ENCODE measurements at places on chromosomes 16 and 17. TPM values are rescaled to one million over a fixed set of nuclear protein-coding genes. Genes with fewer than 3 reads are reported as not detected.

GRCh38 chr16:58475091-58475619 lies 24.8 kb upstream of the NDRG4 start:
- no peak for DNase-seq

DNA sequence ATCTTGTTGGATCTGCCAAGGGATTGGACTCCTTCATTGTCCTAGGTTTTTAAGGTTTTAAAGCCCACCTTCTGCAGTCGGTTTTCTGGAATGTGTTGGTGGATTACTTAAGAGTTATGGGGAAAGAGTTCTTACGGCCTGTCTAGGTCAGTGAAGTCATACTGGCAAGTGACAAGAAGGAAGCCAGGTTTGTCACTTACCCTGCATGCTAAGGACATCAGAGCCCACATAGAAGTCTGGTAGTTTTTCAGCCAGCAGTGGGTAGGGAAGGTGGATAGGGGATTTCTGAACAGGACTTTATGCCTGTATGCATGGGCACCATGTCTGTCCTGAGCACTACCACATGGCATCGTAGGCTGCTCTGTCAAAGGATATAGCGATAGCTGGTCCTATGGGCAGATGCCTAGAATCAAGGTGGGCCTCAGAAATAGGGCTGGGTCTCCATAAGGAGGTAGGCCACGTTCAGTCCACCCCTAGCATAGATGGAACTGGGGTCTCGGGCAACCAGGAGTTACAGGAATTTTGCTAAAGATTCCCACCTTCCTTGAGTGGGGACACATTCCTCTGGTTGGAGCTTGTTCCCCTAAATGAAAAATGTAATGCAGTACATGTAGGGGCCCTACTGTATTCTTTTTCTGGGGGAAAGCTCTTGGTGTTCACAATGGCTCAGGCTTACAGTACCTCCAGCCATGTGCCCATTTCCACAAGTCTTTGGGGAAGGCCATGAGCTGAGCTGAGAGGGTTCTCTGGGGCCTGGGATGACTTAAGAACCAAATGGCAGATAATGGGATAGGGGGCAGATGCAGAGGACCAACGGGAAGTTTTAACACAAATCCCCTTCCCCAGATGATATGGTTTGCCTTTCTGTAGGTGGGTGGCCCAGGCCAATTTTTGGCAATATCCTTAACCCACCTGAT lies 27.5 kb downstream of the TRPV2 start:
- no peak for DNase-seq

TTLL6 gene
- total RNA-seq, result 3.5 TPM

GSG1L gene
- total RNA-seq, result 1.4 TPM

RRAD gene
- 2.5 TPM for total RNA-seq

SPPL2C gene
- total RNA-seq, result not detected

NPB gene
- 0.64 TPM for total RNA-seq

OTOA gene
- total RNA-seq, result 0.17 TPM

KRT32 gene
- 0.83 TPM for total RNA-seq

GRCh38 chr16:81873843-81874752 lies 95.0 kb downstream of the PLCG2 start:
- no peak for DNase-seq

- DNase-seq, result no peak
Observed at GRCh38 chr17:70298929-70299531, 129.7 kb downstream of the KCNJ2 start.

- no peak for DNase-seq
Observed at GRCh38 chr17:64736804-64737492, 74.8 kb upstream of the SMURF2 start.

DNA sequence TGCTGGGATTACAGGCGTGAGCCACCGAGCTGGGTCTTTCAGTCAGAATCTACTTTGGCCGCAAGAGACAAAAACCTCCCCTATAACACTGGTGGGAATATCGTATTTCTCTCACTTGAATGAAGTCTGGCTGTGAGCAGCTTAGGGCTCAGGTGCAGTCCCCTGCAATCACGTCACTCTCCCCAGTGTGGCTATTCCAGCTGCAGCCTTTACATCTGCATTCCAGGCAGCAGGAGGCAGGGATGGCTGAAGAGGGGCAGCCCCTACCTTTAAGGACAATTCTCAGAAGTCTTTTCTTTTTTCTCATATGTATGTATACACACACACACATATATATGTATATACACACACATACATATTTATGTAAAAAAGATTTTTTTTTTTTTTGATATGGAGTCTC lies 3.0 kb downstream of the DEF8 start:
- no peak for DNase-seq

DNA sequence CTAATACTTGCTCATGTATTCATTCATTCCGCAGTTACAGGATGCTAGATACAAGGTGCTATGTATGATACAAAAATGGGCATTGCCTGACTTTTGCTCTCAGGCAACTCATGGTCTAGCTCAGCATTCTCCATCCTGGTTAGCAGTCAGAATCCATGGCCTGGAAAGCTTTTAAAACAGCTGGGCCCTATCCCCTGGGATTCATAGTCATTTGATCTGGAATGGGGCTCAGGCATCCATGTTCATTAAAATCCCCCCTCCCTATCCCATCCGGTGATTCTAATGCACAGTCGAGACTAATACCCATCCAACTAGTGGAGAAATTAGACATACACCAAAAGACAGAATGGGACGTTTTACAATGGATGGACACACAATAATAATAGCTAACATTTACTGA lies 104.1 kb upstream of the TMEM132E start:
- DNase-seq, result no peak

GRCh38 chr16:67677712-67678111 lies 11.1 kb downstream of the C16orf86 start:
- no peak for DNase-seq

Measured in type B pancreatic cell (in vitro differentiated cells).